ENCODE measurements at places on chromosomes 3 and 15.

GRCh38 chr15:92807971-92808571 lies 92.1 kb upstream of the CHD2 start:
- peak overlapping the region; percentile 97 for H3K27ac ChIP-seq
- peak; percentile 30 for DNase-seq
- no peaks in the 10 kb centered on the region for H3K27me3 ChIP-seq
- peak overlapping the region; percentile 67 for H3K4me3 ChIP-seq
- peaks cover 26% of the 10 kb centered on the region for H3K4me1 ChIP-seq

GRCh38 chr15:80777826-80778620 lies 1.1 kb upstream of the CEMIP start:
- peaks cover 14% of the 10 kb centered on the region for H3K4me1 ChIP-seq
- H3K27ac ChIP-seq, result no peak overlapping the region
- no peak for DNase-seq
- no peaks in the 10 kb centered on the region for H3K36me3 ChIP-seq
- H3K27me3 ChIP-seq, result peaks cover 45% of the 10 kb centered on the region

DNA sequence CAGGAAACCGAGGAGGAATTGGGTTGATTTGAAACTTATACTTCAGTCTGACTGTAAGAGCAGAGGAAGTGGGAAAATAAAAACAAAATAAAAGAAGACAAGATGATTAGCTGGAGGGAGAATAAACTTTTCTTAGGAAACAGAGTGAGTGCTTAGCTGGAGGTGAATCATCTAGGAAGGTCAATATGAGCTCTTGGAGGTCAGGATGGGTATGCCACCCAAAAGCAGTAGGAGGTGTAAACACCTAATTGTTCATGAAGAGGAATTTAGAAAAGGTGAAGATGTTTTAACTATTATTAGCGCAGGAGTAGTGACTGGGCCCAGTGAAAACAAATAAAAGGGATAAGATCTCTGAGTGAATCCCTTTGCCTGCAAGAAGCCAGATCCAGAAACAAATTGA lies 39.9 kb upstream of the ARL14 start:
- no peaks in the 10 kb centered on the region for H3K36me3 ChIP-seq
- no peaks in the 10 kb centered on the region for H3K4me1 ChIP-seq
- no peak overlapping the region for H3K4me3 ChIP-seq
- no peak overlapping the region for H3K27ac ChIP-seq
- no peak for DNase-seq

GRCh38 chr3:1823867-1824266 lies 274.8 kb upstream of the CNTN4 start:
- no peaks in the 10 kb centered on the region for H3K4me1 ChIP-seq
- H3K27ac ChIP-seq, result no peak overlapping the region
- H3K36me3 ChIP-seq, result no peaks in the 10 kb centered on the region

- no peaks in the 10 kb centered on the region for H3K27me3 ChIP-seq
- no peak overlapping the region for H3K27ac ChIP-seq
- no peaks in the 10 kb centered on the region for H3K4me1 ChIP-seq
- no peak overlapping the region for H3K4me3 ChIP-seq
These were observed 49.7 kb downstream of the KLHL25 start for GRCh38 chr15:85745023-85745422.

GRCh38 chr3:8749316-8749715 lies 15.7 kb downstream of the CAV3 start:
- no peak for DNase-seq
- no peak overlapping the region for H3K4me3 ChIP-seq
- H3K36me3 ChIP-seq, result no peaks in the 10 kb centered on the region
- H3K4me1 ChIP-seq, result no peaks in the 10 kb centered on the region

GRCh38 chr15:34038023-34038870 lies 757 bp downstream of the AVEN start:
- no peaks in the 10 kb centered on the region for H3K36me3 ChIP-seq
- peaks cover 13% of the 10 kb centered on the region for H3K4me1 ChIP-seq
- H3K27ac ChIP-seq, result peak overlapping the region; percentile 82

- no peak overlapping the region for H3K4me3 ChIP-seq
- DNase-seq, result peak; percentile 54
- peak overlapping the region; percentile 68 for H3K27ac ChIP-seq
- no peaks in the 10 kb centered on the region for H3K27me3 ChIP-seq
- H3K36me3 ChIP-seq, result no peaks in the 10 kb centered on the region
These were observed 48.5 kb downstream of the THBS1 start for GRCh38 chr15:39629371-39629770.

- DNase-seq, result no peak
- no peaks in the 10 kb centered on the region for H3K36me3 ChIP-seq
- H3K4me1 ChIP-seq, result peaks cover 42% of the 10 kb centered on the region
- H3K27me3 ChIP-seq, result no peaks in the 10 kb centered on the region
- H3K4me3 ChIP-seq, result no peak overlapping the region
These were observed 762.6 kb upstream of the GOLIM4 start for GRCh38 chr3:168858327-168858726.

GRCh38 chr3:160941885-160942494 lies 163.2 kb downstream of the B3GALNT1 start:
- H3K4me1 ChIP-seq, result no peaks in the 10 kb centered on the region
- H3K36me3 ChIP-seq, result no peaks in the 10 kb centered on the region
- peak; percentile 62 for DNase-seq
- H3K4me3 ChIP-seq, result no peak overlapping the region
